ENCODE measurements at places on chromosomes 6 and 20.

DNA sequence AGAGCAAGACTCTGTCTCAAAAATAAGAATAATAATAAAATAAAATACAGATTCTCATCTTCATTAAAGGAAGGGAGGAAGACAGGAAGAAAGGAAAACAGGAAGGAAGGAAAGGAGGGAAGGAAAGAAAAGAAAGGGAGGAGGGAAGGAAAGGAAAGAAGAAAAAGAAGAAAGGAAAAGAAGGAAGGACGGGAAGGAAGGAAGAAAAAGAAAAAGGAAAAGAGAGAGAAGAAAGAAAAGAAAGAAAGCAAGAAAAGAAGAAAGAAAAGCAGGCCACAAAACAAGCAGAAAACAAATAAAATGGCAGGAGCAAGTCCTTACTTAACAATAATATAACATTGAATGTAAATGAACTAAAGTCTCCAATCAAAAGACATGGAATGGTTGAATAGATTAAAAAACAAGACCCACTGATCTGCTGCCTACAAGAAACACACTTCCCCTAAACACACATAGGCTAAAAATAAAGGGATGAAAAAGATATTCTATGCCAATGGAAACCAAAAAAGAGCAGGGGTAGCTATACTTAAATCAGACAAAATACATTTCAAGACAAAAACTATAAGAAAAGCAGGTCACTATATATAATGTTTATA is 60.4 kb downstream of the ZFP64 start:
- no peak for DNase-seq

GRCh38 chr6:81606965-81607381 is 145.5 kb downstream of the TENT5A start:
- DNase-seq = no peak

- DNase-seq = no peak
Measured at GRCh38 chr6:121668259-121668658, 232.8 kb downstream of the GJA1 start.

DNA sequence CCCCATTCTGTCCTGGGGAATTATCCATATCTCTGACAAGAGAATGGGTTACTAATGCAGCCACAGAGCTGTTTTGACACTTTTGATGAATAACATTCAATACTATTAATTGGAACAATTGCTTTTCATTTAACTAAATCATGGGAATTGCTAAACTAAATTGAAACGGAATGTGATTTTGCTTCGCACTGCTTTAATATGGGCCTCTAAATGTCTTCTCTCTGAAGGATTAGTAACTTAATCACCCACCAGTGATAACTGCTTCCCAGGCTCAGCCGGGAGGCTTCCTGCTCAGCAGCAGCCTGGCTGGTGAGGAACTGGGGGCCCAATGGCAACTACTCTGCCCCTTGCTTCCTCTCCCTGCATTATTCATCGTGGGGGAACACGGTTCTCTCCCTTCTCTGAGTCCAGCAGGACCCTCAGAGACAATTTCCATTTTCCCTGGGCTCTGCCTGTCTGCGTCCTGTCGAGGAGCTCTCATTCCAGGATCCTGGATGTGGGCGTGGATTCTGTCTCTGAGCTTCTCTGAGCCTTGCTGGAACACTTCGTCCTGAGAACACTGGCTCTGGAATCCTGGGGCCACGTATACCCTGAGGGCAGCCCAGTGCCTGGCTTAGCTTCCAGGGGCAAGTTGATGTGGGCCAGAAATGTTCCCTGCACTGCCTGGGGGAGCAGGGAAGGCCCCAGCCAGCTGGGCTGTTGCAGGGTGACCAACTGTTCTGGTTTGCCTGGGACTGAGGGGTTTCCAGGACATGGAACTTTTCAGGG is 308.9 kb downstream of the DHX35 start:
- DNase-seq = no peak

GRCh38 chr6:158149641-158150040 is 18.4 kb downstream of the SERAC1 start:
- no peak for DNase-seq

DNA sequence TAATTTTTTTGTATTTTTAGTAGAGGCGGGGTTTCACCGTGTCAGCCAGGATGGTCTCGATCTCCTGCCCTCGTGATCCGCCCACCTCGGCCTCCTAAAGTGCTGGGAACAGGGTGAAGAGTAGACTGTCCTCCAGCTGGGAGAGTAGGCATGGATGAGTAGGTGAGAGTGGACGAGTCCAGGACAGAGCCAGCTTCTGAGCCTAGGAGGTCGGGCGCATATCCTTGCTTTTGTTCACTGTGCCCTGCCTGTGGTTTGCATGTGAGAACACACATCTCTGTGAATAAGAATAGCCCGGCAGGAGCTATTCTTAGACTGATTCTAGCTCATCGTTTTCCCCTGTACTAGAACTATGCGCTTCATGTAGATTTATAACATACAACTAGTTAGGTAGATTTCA is 78.3 kb downstream of the RPP40 start:
- no peak for DNase-seq

DNA sequence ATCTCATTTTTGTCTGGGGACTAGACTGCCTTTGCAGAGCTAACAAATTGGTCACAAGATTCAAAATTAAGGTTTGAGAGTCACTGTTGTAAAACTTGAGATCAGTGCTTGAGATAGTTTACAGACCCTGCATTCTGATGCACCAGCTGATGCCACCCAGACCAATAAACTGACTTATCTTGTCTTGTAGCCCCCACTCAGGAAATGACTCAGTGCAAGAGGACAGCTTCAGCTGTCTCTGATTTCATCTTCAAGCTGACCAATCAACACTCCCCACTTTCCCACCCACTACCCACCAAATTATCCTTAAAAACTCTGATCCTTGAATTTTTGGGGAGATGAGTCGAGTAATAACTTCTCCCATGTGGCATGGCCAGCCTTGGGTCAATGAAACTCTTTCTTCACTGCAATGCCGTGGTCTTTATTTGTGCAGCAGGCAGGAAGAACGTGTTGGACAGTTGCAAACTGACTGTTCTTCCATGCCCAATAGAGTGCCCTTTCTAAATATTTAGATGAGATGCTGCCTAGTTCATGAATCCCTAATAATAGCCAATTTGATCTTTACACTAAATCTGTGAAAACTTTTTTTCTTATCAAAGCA is 48.3 kb upstream of the PROKR2 start:
- DNase-seq = no peak

GRCh38 chr6:33426590-33427511 is 7.0 kb downstream of the SYNGAP1 start:
- DNase-seq = no peak

- DNase-seq = no peak
Measured at GRCh38 chr6:56521976-56522375, 120.7 kb downstream of the DST start.

DNA sequence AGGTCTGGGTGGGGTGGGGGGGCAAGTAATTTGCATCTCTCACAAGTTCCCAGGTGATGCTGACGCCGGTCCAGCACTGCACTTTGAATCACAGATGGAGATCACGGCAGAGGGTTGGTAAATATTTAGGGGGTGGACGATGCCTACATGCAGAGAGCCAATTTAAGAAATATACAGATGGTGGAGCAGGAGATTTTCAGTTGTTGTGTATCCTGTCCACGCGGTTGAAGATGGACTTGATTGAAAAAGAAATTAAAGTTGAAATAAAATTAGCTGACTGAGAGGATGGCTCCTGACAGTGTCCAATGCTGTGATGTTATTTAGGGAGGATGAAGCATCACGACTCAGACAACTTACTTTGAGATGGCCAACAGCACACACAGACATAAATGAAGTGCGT is 74.6 kb downstream of the PHACTR3 start:
- DNase-seq = no peak

DNA sequence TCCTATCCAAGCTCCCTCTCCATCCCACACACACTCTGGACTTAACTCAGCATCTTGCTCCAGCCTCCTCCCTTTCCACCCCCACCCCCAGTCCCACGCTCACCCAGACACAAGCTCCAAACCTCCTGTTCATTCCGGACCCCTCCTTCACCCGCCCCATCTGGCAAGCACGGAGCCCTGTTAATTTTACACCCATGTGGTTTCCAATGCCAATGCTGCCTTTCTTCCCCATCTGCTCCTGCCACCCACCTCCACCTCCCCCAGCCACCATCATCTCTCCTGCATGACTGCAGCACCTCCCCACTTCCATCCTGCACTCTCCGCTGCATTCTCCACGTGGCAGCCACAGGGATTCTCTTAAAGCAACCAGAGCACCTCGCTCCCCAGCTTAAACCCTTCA is 9.9 kb upstream of the CDK5RAP1 start:
- no peak for DNase-seq

DNA sequence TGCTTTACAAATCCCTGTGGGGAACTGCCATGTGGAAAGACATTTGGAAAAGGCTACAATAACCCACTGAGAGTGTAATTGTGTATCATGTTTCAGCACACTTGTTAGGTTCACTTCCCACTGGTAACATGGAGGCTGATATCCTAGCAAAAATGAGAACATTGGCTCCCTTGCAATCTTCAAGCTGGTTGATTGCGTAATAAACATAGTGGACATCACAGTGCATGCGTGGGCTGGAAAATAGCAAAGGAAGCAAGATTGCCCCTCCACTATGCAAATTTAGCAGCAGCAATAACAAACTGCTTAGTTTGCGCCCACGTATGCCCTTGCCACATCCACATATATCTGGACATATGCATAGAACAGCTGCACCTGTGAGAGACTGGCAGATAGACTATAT is 410.2 kb downstream of the MEI4 start:
- no peak for DNase-seq

- DNase-seq = no peak
Measured at GRCh38 chr6:41546866-41547798, 951 bp downstream of the FOXP4 start.

DNA sequence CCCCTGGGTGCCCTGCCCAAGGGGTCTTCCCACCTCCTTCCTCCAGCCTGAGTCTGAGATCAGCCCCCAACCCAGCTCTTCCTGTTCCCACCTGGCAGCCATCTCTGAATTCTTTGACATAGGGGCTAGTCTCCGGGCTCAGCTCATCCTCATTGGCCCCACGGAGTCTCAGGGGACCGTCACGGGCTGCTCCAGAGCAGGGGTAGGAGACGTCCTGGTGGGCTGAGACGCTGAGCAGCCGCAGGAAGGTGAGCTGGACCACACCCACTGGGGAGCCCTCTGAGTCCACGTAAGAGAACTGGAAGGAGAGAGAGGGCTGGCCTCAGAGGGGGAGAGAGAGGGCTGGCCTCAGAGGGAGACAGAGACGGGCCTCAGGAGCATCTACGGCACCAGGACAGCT is 28.1 kb downstream of the COL11A2 start:
- DNase-seq = no peak

GRCh38 chr20:35954907-35955251 is 577 bp upstream of the SCAND1 start:
- no peak for DNase-seq

DNA sequence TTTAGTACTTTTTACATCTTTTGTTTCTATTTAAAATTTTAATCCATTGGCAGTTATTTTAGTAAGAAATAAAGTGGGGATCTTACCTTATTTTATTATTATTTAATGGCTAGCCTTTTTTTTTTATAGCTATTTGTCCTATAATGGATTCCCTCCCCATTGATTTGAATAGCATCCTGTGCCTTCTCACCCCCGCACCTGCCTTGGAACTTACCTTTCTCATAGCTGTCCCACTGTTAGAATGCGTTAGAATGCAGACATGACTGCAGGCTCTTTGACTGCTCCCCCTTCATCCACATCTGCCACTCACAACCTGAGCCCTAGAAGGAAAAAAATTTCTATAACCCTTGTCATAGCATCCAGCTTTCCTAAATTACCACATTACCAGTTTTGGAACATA is 9.1 kb downstream of the PKIB start:
- no peak for DNase-seq

GRCh38 chr6:28865401-28866204 is 58.2 kb downstream of the TRIM27 start:
- DNase-seq = no peak

DNA sequence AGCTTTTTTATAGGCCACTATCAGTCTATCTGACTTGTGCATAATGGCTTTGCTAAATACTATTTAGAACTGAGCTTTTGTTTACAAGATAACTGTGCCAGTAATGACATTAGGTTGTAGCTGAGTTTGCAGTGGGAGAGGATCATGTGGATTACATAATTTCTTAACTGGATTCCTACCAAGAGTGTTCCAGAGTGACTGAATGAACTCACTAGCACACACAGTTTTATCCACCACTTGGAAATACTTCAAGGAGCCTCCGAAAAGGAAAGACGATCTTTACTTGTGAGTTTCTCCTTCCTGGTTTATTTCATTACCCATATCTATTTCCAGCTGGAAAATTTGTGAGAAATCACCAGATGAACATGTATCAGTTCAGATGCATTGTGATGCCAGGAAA is 10.9 kb upstream of the SYNE1 start:
- DNase-seq = no peak

GRCh38 chr20:41784209-41784958 is 166.2 kb upstream of the CHD6 start:
- no peak for DNase-seq

DNA sequence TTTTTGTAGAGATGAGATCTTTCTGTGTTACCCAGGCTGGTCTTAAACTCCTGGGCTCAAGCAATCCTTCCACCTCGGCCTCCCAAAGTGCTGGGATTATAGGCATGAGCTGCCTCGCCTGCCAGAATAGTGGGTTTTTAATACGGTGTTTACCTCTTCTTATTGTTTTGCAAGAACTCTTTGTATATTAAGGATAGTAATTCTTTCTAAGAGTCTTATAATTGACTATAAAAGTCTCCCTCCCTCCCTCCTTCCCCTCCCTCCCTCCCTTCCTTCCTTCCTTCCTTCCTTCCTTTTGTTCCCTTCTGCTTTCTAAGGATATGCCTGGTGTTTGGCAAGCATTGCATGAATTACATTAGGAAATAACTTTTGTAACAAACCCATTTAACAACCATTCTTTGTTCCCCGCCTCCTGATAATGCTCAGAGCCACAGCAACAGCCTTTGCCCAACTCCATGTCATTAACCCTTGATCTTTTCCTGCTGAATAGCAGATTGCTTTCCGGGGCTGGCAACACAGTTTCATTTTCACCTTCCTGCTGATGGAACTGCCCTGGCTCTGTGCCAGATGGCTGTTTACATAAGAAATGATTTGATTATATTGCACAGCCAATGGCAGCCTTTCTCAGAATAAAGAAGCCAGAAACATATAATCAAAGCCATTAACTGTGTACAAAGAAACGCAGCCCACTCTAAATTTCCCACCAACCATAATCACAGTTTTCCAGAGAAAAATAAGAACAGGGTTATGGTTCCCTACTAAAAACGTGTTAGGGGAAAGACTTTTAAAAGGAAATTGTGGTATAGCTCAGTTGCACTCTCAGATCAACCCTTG is 143.7 kb upstream of the PTPN1 start:
- DNase-seq = no peak

DNA sequence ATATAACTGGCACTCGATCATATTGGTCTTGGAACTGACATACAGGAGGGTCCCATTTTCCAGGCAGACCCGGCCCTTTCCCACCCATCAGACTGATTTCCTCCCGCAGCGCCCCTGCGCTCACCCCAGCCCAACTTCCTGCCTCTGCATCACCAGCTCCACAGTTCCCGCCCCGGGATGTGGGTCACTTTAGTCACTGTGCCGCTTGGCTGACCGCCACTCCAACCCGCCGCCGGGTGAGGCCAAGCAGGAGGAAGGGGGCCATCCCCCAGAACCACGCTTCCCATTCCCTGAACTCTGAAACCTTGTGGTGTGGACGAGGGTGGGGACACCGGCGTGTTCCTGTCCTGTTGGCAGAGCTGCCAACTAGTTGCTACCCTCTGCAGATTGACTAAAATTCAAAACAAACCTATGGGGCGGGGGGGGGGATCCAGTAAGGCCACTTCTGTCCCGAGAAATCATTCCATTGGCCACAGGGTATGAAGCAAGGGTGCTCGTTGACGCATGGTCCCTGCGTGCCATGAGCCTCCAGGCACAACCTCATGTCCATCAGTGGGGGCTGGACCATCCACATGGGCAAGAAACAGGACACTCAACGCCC is 12.3 kb downstream of the TGM2 start:
- peak; percentile 85 for DNase-seq

- no peak for DNase-seq
Measured at GRCh38 chr6:583635-584034, 73.3 kb downstream of the HUS1B start.
